HS-27A (cell line): ENCODE measurements at places on chromosomes 16 and 17.

DNA sequence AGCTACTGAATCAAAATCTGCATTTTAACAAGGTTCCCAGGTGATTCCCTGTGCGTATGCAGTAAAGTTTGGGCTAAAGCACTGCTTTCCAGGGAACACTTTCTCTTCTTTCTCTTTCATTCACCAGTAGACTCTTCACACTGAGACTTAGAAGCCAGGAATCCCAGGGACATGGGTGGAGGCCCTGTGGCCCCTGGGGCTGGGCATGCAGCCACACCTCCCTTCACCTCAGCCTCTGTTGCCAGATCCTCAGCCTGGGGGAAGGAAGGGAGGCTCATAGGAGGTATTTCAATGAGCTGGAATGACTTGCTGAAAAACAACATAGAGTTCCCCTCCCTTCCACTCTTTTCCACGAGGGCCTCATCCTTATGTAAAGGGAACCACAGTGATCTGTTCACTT, 1.2 kb downstream of the G6PC3 start:
- DNase-seq: no peak

GRCh38 chr17:66349521-66350254, 47.3 kb downstream of the PRKCA start:
- no peak for DNase-seq

- DNase-seq: no peak
Observed at GRCh38 chr17:13986855-13987254, 82.4 kb upstream of the COX10 start.

GRCh38 chr16:81265052-81265451, 26.6 kb downstream of the BCO1 start:
- no peak for DNase-seq

DNA sequence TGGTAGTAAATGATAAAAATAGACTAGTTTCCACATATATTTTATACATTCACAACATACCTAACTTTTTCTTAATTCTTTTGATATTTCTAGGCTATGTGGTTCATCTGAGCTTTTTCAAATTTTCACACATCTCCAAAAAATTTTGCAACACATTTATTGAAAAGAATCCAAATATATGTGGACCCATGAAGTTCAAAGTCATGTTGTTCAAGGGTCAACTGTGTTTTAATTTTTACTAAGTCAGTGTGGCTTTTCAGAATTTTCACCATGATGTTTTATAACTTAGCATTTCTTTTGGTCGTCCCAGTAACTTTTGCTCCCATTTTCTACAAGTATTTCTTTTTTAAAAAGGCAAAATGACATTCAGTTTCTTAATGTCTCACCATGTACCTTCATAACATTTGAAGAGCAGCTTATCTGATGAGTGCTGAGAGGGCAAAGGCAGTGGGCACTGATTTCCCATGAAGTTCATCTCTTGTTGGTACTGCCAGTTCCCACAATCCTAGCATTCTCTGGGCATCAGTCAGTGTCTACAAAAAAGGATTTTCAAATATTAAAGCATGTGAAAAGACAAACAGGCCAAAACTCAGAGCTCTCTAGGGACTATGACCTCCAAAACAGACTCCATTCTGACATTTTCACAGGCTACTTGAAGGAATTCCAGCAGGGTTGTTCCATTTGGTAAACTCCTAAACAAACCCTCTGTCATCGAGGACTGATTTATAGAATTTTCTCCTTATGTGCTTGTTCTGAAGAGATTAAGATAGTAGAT, 80.3 kb downstream of the MRTFB start:
- DNase-seq: peak; percentile 5
